ENCODE measurements at places on chromosomes 3 and 15. TPM values are rescaled to one million over a fixed set of nuclear protein-coding genes. Genes with fewer than 3 reads are reported as not detected.

SLC12A1 gene
- total RNA-seq: 0.13 TPM

TRIM42 gene
- not detected for total RNA-seq

SOX14 gene
- total RNA-seq: not detected

FGD5 gene
- 0.24 TPM for total RNA-seq

TMEM158 gene
- 25.3 TPM for total RNA-seq

HTR3E gene
- not detected for total RNA-seq

TMCO5A gene
- not detected for total RNA-seq

CCDC33 gene
- total RNA-seq: not detected

COL8A1 gene
- total RNA-seq: 40.2 TPM

JAGN1 gene
- total RNA-seq: 43.6 TPM

TF gene
- total RNA-seq: 0.08 TPM

GRK7 gene
- total RNA-seq: under 0.01 TPM

IQCH gene
- total RNA-seq: 1.8 TPM

TIMP4 gene
- total RNA-seq: 4.9 TPM

MKRN2OS gene
- total RNA-seq: not detected

FBLN2 gene
- total RNA-seq: 25.2 TPM

SLC27A2 gene
- total RNA-seq: 0.13 TPM

GASK1A gene
- total RNA-seq: 1.1 TPM

RPSA gene
- 2,873 TPM for total RNA-seq

ACTRT3 gene
- 3.9 TPM for total RNA-seq

AADACL2 gene
- total RNA-seq: not detected

TRH gene
- not detected for total RNA-seq

PRKAR2A gene
- total RNA-seq: 22.0 TPM

SIDT1 gene
- 0.13 TPM for total RNA-seq

TERB2 gene
- total RNA-seq: not detected

EPB42 gene
- not detected for total RNA-seq

CLDN18 gene
- not detected for total RNA-seq

ALDH1L1 gene
- not detected for total RNA-seq

Data from epithelial cell of alveolus of lung (primary cell).